ENCODE measurements at places on chromosomes 4 and X.

- no peak for DNase-seq
These were observed 316.3 kb downstream of the CAMK2D start for GRCh38 chr4:113445286-113445685.

GRCh38 chrX:100975212-100975611 lies 5.7 kb downstream of the ARL13A start:
- DNase-seq = no peak

GRCh38 chrX:101219864-101220346 lies 319 bp downstream of the DRP2 start:
- DNase-seq = no peak

- no peak for DNase-seq
These were observed 15.8 kb downstream of the RASGEF1B start for GRCh38 chr4:81455897-81456296.

GRCh38 chr4:4819213-4819606 lies 40.3 kb upstream of the MSX1 start:
- no peak for DNase-seq

GRCh38 chr4:151439320-151439719 lies 30.3 kb downstream of the FHIP1A start:
- DNase-seq = no peak

- DNase-seq = no peak
These were observed 64.1 kb upstream of the TENM3 start for GRCh38 chr4:182179105-182179504.

- DNase-seq = peak; percentile 88
These were observed 11.8 kb downstream of the RASL11B start for GRCh38 chr4:52873861-52874343.

DNA sequence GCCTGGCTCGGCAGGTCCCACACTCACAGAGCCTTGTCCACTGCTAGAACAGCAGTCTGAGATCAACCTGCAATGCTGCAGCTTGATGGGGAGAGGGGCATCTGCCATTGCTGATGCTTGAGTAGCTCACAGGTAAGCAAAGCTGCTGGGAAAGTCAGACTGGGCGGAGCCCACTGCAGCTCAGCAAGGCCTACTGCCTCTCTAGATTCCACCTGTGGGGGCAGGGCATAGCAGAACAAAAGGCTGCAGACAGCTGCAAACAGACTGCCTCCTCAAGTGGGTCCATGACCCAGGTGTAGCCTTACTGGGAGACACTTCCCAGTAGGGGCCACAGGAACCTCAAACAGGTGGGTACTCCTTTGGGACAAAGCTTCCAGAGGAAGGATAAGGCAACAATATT lies 110.6 kb upstream of the ADAMTS3 start:
- DNase-seq = no peak

DNA sequence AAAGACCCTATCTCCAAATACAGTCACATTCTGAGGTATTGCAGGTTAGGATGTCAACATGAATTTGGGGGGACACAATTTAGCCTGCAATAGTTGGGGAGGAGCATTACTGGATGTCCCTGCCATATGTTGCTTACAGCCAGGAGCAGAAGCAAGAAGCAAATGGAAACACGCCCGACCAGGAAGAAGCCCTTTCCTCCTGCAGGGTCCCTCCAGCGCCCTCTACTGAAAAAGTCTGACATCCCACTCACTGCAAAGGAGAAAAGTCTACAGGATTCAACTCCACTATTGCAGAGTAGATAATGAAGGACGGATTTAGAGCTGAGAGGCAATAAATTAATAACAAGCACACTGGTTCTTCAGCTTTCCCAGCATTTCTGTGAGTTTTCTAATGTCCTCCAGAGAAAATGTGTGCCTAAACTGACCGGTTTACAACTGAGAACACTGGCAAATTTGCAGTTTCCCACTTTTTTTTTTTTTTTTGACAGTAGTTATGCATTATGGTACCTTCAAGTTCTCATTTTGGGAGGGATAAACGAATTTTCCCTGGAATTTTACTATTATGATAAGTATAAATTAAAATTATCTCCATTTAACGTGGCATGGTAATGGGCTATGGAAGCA lies 31.7 kb downstream of the COQ2 start:
- peak; percentile 54 for DNase-seq

DNA sequence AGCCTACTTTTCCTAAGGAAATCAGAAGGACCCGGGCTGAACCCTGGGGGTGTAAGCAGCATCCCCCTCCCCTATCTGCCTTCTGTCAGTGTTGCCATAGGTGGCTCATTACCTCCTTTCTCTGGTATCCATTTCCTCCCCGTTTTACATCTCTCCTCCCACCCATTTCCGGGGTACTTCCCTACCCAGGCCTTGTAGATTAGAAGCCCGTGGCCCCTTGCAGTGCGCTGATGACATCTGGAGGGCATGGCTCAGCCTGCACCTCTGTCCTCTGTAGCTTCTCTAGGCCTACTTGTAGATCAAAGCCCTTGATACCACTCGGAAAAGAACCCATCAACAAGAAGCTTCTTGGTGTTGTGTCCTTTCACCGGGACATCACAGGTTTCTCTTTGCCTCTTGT lies 71.8 kb downstream of the NBDY start:
- DNase-seq = no peak

- DNase-seq = peak; percentile 48
These were observed 57.2 kb upstream of the BEX4 start for GRCh38 chrX:103157496-103158316.

DNA sequence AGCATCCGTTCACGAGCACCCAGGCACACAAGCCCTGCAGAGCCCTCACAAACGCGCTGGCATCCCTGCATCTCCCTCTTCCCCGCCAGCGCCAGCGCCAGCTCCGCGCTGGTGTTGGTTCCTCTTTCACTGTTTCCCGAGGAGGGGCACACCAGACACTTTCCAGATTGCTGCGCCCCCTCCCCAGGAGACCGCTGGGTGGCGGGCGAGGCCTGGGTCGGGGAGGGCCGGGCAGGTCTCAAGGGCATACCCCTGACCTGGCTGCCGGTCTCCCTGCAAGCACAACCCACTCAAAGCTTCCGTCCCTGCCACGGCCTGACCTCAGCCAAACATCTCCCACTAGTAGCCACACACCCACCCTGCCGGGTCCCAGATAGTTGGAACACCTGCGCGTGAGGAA lies 2.2 kb upstream of the NKX1-1 start:
- no peak for DNase-seq

DNA sequence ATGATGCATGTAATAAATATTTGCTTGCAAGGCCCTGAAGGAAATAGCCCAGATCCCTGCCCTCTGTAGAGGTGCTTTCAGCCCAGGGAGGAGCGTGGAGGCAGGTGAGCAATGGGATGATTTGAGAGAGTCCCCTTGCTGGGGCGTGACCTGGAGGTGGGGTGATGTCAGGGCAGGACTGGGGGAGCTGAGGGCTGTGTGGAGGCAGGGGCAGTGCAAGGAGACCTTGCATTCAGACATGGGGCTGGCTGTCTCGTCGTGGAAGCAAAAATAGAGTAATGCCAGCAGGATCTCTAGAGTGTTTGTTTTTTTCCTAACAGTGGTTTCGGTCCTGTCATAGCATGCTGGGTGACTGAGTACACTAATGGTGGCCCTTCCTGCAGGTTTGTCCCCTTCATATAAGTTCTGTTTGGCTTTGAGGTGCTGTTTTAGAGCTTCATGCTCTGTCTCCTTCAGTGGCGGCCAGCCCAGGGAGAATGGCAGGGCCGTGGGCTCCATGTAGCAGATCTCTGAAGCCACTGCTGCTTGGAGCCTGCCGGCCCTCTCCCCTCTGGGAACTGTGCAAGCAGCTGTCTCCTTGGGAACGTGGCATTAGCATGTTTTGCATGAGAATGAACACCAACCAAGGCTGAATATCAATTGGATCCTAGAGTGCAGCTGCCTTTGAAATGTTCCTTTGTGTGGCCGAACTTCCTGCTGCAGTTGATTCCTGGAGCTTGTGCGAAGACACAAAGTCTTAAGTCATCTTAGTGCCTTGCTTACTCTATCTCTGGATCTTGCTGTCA lies 39.3 kb upstream of the CLDN34 start:
- no peak for DNase-seq

GRCh38 chr4:151426513-151426912 lies 17.5 kb downstream of the FHIP1A start:
- DNase-seq = no peak

GRCh38 chrX:13091111-13091765 lies 46.8 kb upstream of the FAM9C start:
- DNase-seq = no peak

GRCh38 chr4:14967982-14968381 lies 34.3 kb upstream of the CPEB2 start:
- DNase-seq = no peak

DNA sequence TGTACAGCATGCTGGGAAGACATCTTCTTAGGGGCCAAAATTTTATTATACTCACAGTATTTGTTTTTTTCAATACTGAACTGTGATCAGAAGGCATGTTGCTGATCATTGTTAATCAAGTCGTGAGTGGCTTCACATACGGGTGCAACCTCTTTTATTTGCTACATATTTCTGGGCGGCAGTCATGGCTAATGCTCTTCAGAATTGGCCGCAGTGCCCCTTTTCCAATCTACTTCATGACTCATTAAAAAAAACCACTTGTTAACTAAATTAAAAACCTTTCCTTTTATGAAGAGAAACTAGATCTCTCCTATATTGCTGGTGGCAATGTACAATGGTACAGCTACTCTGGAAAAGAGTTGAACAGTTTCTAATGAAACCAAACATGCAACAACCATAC lies 101.5 kb upstream of the C1GALT1C1 start:
- no peak for DNase-seq

GRCh38 chr4:10808591-10808990 lies 124.0 kb upstream of the CLNK start:
- DNase-seq = peak; percentile 92

GRCh38 chr4:77151241-77151640 lies 5.8 kb upstream of the CCNG2 start:
- no peak for DNase-seq

GRCh38 chrX:118554511-118554910 lies 58.9 kb downstream of the DOCK11 start:
- DNase-seq = no peak

- no peak for DNase-seq
These were observed 52.4 kb downstream of the PACRGL start for GRCh38 chr4:20752641-20753040.

DNA sequence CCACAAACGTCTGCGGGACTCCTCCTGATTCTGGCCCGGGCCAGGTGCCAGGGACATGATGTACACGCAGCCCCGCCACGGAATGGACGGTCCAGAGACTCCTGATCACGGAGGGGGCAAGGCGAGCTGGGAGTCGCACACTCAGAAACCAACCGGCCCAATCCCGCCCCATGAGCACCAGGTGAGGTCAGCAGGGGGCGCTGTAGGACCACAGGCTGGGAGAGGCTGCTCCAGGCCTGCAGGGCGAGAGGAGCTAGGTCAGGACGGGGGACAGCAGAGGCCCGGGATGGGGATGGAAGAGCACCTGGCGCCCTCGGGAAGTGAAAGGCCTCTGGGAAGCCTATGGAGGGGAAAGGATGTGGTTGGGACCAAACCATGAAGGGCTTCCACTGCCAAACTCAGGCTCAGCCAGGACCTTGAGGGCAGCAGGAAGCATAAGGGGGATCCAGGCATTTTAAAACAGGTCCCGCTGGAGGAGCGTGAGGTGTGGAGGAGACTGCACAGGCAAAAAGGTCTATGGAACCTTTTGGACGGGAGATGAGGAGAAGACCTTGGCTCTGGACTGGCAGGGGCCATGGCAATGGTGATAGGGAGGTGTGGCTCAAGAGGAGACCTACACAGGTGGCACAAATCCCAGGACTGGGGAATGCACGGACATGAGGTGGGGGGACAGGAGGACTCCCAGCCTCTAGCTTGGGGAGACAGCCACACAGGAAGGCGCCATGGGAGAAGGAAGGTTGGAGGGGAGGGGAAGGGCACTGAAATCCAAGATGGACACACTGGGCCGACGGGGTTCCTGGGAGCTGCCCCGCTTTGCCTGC lies 79.2 kb downstream of the MTMR1 start:
- peak; percentile 79 for DNase-seq
